ENCODE measurements at places on chromosomes 6 and 20.

DNA sequence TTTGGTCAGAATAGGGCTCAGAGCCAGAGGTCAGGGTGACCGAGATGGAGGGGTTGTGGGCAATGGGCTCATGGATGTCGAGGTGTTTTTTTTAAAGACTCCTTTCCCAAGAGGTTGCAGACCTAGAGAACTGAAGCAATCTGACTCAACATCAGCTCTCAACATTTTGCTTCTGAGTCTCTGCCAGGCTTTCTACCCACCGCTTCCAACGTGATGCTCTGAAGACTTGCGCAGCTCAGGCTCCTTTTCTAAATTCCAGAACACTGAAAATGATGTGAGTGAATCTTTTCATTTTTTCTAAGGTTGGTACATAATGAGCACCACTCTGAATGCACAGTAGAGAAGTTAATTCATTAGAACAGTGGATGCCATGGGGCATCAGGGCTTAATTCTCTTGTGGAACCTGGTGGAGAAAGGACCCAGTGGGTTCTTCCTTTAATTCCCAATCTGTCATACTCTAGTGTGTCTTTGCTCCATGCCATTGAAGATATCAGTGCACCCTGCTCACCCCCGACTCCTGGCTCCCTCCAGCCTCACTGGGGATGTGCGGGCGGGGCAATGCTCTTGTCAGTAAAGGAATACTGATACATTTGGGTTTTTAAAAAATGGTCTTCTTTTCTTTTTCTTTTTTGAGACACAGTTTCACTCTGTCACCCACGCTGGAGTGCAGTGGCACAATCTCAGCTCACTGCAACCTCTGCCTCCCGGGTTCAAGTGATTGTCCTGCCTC is 17.0 kb upstream of the KIF13A start:
- no peak for DNase-seq

GRCh38 chr6:41199552-41200246 is 1.2 kb downstream of the TREML2 start:
- DNase-seq: peak; percentile 81

DNA sequence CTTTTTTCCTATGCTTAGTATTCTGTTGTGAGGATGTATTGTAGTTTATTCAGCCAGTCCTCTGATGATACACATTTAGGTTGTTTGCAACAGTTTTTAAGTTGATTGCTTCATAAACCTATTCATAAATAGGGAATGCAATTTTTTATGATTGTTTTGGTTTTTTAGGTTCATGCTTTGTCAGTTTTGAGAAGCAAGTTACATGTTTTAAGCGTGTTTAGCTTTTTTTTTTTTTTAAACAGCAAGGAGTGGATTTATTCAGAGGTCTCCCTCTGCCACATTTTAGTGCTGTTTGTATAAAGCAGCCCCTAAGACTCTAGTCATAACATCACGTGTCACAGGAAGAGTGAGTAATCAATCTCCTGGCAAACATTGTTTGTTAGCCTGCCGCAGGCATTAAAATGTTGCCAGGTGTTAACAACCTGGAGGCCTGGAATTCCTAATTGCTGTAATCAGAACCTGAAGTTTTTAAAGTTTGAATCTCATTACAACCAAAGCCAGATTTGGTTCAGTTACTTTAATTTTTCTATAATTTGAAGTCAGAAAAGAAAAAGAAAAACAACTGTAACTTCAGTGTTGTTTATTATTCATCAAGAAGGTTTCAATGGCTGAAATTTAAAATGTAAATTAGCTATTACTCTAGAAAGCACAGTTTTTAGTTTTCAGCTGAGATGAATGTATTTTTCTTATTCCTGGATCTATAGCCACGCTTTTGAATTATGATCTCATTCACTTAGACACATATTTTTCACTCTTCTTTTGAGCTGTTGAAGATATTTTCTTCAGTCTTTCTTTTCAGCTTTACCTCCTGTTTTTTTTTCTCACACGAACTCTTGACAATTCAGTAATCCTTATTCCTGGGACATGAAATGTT is 59.2 kb downstream of the KCNS1 start:
- DNase-seq: no peak

DNA sequence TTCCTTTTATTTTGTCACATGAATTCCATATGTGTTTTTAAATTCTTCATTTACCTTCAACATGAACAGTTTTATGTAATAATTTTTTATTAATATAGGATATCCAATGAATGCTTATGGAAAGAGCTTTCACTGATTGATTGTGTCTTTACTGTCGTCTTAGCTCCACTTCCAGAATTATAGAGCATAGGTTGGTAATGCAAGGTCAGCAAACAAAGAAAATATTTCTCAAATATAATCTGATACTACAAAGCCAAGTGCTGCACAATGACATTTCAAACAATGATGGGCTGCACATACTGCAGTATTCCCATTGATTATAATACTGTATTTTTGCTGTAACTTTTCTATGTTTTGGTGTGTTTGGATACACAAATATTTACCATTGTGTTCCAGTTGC is 275.7 kb upstream of the RSPO3 start:
- no peak for DNase-seq

GRCh38 chr6:109478222-109478805 is 4.7 kb downstream of the ZBTB24 start:
- DNase-seq: peak; percentile 38

GRCh38 chr6:159324596-159324995 is 155.4 kb downstream of the FNDC1 start:
- no peak for DNase-seq

- no peak for DNase-seq
These were observed 410.5 kb upstream of the RNF217 start for GRCh38 chr6:124551711-124552233.

GRCh38 chr20:6993011-6993410 is 225.5 kb downstream of the BMP2 start:
- DNase-seq: no peak

GRCh38 chr20:3121955-3122610 is 37.6 kb upstream of the AVP start:
- DNase-seq: no peak

DNA sequence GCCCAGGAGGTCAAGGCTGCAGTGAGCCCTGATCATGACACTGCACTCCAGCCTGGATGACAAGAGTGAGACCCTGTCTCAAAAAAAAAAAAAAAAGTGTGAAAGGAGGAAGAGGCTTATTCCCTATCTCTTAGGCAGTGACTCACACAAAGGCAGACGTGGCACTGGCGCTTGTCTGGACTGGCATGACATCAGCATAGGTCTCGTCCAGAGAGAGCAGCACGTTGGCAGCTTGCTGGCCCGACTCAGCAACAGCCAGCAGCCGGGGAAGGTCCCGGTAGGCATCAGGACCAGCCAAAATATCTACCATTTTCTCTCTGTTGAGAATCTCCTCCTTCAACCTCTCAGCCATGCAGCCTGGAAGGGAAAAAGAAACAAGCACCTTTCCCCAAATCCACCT is 14.1 kb downstream of the CDK5RAP1 start:
- no peak for DNase-seq

GRCh38 chr6:21616005-21616404 is 22.5 kb downstream of the SOX4 start:
- no peak for DNase-seq

DNA sequence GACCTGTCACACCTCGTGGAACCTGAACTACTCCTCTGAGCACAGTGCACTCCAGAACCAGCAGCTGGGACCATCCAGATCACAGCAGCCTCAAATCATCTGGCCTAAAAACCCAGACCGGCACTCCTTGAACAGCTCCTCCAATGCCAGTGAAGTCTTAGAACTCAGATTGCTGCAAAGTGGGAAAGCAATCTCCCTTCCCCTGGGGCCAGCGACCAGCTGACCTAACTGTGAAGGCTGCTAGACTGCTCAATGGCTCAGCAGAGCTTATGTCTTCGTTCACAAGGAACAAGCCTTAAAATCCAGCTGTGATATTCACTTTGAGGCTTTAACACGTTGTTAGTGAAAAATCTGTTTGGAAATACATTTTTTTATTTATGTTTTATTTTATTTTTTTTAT is 243.2 kb downstream of the ANKRD60 start:
- no peak for DNase-seq

- no peak for DNase-seq
These were observed 9.9 kb upstream of the CDK5RAP1 start for GRCh38 chr20:33411242-33411641.

- no peak for DNase-seq
These were observed 21.9 kb downstream of the TBXT start for GRCh38 chr6:166145751-166146150.

DNA sequence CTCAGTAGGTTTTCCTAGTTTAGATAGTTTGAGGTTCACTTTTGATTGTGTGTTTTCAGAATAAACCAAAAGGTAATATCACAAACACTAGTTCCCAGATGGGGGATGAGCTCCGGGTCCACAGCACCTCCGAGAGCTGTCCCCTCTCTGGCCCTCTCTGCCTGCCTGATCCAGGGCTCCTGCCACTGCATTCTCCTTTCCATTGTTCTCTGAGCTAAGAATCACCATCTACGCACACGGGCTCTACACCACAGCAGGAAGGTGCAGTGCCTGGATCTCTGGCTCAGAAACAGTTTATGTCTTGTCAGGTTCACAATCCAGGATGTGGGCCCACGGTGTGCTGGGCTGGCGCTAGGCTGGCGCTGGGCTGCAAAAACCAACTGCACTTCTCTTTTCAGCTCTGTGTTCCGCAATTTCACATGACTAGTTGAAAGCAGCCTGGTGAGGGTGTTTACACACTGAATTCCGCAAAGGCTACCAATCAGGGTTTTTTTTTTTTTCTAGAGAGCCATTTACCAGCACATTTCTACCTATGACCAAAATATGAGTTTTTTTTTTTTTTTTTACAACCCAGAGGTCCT is 167.5 kb downstream of the SOD2 start:
- no peak for DNase-seq

DNA sequence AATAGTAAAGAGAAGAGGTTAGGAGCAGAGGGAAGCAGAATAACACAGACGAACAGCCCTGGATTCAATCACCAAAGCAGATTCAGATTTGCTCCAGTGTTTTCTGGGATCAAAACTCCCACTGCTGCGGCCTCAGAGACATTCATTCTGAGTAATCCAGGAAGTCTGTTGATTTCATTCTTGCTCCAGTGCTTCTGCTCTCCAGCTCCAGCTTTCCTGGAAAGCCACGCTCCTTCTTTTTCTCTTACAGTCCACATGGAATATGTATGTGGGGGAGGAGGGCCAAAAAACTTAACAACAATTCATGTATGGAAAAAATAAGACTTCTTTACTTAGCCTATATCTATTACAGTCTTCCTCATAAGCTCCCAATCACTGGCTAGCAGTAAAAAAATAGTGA is 26.4 kb upstream of the UST start:
- DNase-seq: no peak

GRCh38 chr20:13035399-13036152 is 26.8 kb downstream of the SPTLC3 start:
- DNase-seq: no peak

- no peak for DNase-seq
These were observed 485 bp upstream of the RTF2 start for GRCh38 chr20:56467968-56468315.

GRCh38 chr6:13159300-13159699 is 169.0 kb downstream of the TBC1D7 start:
- DNase-seq: no peak

DNA sequence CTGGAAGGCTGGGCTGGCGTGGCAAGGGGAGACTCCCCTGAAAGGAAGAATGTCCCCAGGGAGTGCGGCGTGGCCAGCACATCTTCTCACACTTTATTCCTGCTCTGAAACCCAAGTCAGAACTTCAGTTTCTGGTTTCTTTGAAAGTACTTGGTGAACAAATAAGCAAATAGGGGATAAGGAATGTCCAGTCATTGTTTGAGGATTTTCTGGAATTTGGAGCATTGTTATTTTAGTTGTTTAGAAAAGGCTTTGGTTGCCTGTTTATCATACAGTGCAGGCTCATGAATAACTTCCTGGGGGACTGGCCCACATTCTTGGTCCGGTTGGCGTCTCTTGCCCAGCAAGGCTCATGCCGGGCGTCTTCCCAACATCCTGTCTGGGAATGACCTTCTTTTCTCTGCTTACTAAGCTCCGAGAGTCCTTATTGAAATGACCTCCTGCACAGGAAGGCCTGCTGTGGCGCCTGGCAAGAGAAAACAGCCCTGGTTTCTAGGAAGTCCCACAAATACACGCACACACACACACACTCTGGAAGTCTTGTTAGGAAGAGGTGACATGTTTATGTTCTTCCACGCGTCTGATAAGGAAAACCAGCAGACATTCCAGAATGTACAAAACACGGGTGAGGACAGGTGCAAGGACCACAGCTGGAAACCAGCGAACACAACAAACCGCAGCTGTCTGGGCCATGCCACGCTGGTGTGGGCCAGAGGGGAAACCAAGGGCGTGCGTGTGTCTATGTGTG is 71.9 kb downstream of the TMEM170B start:
- no peak for DNase-seq

- DNase-seq: no peak
These were observed 134.9 kb downstream of the GMDS start for GRCh38 chr6:2110504-2110903.

DNA sequence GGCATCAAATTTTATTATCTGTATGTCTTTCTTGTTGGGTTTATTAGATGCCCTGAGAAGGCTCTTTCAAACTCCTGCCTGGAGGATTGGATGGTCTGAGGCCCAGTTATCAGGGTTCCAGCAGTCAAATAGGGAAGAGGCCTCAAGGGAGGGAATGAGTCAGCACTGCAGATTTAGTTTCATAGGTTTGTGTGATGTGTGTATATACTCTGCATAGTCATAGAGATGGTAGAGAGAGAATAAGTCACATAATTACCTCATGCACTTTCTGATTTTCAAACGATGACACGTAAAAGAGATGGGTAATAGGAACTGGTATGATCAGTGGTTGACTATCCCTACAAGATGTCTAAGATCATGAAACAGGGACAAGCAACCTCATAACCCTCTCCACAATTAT is 82.1 kb downstream of the ADAT2 start:
- DNase-seq: peak; percentile 53

DNA sequence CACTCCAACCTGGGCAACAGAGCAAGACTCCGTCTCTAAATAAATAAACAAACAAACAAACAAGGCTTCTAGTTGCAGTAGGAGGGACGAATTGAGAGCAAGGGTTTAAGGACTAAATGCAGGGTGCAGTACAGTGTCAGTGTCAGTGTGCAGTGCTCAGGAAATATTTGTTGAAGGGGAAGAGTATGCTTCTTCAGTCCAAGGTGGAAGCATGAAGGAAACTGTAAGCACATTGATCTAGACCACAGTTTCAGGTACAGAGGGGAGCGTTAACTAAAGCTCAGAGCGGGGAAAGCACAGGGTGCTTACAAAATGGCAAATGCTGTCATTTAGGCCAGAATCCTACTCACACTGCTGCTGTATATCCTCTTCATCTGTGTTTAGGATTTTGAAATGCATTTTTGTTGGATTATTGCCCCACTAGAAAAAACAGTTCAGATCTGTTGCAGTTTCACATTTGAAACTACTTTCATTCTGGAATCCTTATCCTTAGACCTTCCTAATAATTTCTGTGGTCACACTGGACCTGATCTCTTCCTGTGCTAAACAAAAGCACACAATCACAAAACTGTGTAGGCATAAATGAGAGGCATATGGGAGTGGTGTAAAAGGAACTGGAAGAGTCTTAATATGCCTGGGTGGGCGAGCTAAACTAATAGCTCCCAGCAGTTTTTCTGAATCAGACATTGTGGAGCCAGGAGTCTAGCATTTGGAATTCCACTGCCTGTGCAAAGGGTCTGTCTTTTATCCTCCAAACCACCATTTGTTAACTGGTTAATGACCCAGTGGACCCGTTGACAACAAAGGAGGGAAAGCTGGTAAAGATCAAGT is 41.4 kb downstream of the CBFA2T2 start:
- DNase-seq: no peak

Data from stimulated activated effector memory CD8-positive, alpha-beta T cell treated with anti-CD3 and anti-CD28 coated beads, Interleukin-12 subunit alpha, Interleukin-12 subunit beta, amount 100 ng/mL, for 72 hours (primary cell).